ENCODE measurements at places on chromosomes 5 and 9.
A peak's percentile ranks its signal among the peaks of the same experiment; 100 is the strongest.

DNA sequence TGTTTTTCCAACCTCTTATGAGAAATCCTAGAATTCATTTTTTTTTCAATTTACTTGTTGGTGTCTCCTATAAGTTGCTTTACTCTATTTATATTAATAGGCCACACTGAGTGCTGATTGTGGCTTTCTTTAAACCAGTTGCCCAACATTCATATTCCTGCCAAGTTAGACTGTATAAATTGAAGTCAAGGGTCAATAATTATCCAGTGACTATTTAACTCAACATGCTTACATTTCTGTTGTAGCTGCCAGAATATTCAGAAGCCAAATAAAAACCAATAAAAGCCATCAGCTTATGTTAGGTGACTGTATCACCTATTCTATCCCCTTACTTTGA, 169.0 kb downstream of the PTPRD start:
- no peak for DNase-seq

- DNase-seq: peak; percentile 31
These were observed 483 bp downstream of the C9orf85 start for GRCh38 chr9:71911908-71912335.

DNA sequence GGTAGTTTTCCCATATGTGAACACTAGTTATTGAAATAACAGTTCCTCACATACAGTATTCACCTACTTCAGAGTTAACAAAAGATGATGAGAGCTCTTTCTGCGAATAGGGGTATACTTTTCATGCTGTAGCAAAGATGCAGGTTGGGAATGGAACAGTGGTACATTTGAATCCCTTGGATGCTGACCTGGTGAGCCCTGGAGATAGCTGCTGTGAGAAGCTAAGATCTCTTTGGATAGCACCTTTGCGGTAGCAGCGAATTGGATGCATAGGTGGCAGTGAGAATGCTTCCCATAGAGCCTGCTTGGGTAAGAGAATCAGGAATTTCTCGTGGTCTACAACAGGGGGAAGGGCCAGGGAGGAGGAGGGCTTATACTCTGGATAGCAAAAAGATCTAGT, 61.2 kb downstream of the NUP214 start:
- DNase-seq: no peak

GRCh38 chr9:34365282-34365681, 11.4 kb downstream of the MYORG start:
- DNase-seq: no peak

GRCh38 chr9:93128011-93128714, 5.9 kb downstream of the NINJ1 start:
- no peak for DNase-seq

DNA sequence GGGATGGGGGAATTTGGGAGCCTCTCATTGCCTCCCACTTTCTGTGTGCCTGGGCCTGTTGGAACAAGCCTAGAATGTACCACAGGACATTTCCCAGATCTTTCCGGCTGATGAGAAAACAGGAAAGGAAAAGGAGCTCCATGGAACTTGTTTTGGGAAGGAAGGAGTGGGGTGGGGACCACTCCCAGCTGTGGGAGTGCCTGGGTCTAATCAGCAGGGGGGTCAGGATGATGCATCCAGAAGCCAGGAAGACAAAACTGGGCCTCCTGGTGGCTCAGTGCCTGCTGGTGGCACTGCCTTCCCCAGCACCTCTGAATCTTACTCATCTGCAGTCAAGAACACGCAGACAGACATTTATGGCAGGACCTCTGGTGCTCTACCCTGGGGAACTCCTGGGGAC, 2.8 kb downstream of the SMIM33 start:
- no peak for DNase-seq

DNA sequence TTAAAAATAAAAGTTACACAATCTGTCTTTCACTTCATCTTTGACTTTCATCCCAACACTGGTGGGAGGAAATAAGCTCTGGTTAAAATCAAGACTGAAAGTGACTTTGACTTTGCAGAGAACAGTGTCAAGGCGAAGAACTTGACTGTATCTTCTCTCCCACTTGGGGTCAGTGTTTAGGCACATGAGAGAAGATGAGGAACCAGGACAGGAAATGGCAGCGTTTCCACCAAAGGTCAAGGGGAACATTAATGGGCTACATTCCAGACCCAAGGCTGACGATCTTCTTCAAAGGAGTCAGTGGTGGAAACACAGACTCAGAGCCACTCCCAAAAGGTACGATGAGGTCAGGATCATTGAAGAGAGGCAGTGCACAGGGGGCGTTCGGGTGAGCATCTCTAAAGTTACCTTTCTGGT, 409.5 kb downstream of the ARHGEF28 start:
- DNase-seq: no peak

- DNase-seq: no peak
These were observed 9.8 kb upstream of the UBE2D2 start for GRCh38 chr5:139551191-139551889.

DNA sequence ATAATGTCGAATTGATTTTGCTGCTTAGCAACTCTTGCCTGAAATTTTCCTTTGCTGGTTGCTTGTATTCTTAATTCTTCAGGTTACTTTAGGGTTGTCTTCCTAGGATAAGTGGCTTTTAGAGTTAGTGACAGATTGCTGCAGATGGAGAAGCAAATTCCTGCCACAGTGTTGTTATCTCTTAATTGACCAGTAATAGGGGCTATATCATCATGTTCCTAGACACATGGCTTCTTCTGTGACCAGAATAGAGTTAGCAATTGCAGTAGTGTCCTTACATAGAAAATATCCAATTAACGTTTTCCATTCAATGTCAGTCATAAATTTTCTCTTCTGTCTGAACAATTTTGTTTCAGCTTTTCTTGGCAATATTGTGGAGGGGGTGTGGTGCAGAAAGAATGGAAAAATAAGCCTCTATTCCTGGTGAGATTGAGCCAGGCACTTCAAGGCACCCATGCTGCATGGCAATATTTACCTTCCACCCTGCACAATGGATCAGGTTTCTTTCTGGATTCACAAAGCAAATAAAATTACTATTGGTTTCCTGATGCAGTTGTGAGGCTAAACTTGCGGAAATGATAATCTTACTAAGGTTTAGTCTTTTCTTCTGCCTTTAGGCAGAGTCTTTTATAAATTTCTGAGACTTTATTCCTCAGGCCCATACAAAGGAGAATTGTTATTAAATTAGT, 1481.5 kb downstream of the EFNA5 start:
- DNase-seq: no peak

- no peak for DNase-seq
These were observed 488 bp downstream of the SKIC3 start for GRCh38 chr5:95554331-95554646.

All from BJ (cell line).